ENCODE measurements at places on chromosomes 6 and 20. TPM values are rescaled to one million over a fixed set of nuclear protein-coding genes. Genes with fewer than 3 reads are reported as not detected.

DNA sequence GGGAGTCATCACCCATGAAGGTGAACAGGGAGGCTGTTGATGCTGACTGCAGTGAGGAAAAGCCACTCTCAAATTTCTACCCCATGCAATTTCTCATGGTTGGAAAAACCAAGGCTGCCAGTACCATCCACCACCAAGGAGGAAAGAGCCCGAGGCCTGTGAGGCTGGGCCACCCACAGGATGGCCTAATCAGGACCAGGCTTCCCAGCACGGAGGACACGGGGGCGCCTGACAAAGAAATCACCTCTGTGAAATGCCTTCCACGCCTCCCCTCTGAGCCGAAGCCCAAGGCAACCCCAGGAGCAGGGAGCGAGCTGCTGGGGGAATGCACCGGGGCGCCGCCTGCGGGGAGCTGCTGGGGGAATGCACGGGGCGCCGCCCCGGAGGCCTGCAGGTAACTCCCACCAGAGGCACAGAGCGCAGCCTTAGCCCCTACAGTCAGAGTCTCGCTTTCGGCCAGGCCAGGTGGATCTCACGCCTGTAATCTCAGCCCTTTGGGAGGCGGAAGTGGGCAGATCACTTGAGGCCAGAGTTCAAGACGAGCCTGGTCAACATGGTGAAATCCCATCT lies 26.9 kb downstream of the FOXF2 start:
- no peak overlapping the region for H3K4me3 ChIP-seq
- H3K36me3 ChIP-seq = no peaks in the 10 kb centered on the region
- H3K27me3 ChIP-seq = no peaks in the 10 kb centered on the region

GRCh38 chr6:3360727-3361045 lies 96.2 kb downstream of the SLC22A23 start:
- DNase-seq = no peak
- no peak overlapping the region for H3K4me3 ChIP-seq
- H3K27me3 ChIP-seq = no peaks in the 10 kb centered on the region
- H3K36me3 ChIP-seq = no peaks in the 10 kb centered on the region
- H3K27ac ChIP-seq = no peak overlapping the region
- H3K4me1 ChIP-seq = peaks cover 68% of the 10 kb centered on the region

GRCh38 chr6:39880594-39880993 lies 53.7 kb downstream of the MOCS1 start:
- H3K36me3 ChIP-seq = no peaks in the 10 kb centered on the region
- peaks cover 17% of the 10 kb centered on the region for H3K27me3 ChIP-seq
- no peak overlapping the region for H3K4me3 ChIP-seq
- DNase-seq = no peak
- H3K27ac ChIP-seq = no peak overlapping the region

DNA sequence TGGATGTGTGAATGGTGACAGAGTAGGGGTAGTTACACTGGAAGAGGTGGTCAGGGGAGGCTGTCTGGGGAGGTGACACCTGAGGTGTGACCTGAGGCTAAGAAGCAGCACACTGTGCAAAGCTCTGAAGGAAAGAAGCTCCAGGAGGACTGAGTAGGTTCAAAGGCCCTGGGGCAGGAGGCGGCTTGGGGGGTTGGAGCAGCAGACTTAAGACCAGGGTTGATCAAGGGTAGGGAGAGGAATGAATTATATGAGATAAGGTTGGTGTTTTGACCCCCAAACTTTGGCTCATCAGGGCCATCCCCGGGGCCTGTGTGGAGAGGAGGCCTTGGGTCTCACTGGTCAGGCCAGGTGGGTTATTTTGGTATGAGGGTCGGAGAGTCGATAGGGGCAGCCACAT lies 166.1 kb downstream of the GRM4 start:
- no peaks in the 10 kb centered on the region for H3K36me3 ChIP-seq
- H3K4me3 ChIP-seq = no peak overlapping the region
- no peaks in the 10 kb centered on the region for H3K27me3 ChIP-seq
- no peak for DNase-seq
- no peak overlapping the region for H3K27ac ChIP-seq

- H3K4me1 ChIP-seq = no peaks in the 10 kb centered on the region
- H3K27me3 ChIP-seq = peaks cover 27% of the 10 kb centered on the region
- DNase-seq = no peak
- no peak overlapping the region for H3K27ac ChIP-seq
- no peaks in the 10 kb centered on the region for H3K36me3 ChIP-seq
- no peak overlapping the region for H3K4me3 ChIP-seq
Observed at GRCh38 chr20:24836041-24836533, 113.0 kb upstream of the CST7 start.

GRCh38 chr6:37802810-37803209 lies 16.7 kb upstream of the ZFAND3 start:
- peaks cover 3% of the 10 kb centered on the region for H3K27me3 ChIP-seq
- H3K4me1 ChIP-seq = no peaks in the 10 kb centered on the region
- no peak for DNase-seq

DNA sequence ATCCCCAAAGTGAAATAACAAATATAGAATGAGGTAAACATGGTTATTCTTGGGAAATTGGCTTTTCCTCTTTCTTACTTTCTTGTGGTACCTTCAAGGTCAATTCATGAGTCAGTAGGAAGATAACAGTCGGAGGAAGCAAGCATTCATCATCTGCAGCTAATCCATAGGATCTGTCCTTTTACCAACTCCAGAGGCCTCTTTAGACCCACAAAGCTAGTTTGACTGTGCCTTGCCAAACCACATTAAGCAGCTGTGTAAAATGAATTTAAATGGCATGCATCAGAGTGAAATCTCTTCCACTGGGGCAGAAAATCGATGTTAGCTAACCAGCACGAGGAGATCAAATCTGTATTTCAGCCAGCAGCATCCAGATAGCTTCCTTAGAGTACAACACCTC lies 171.3 kb downstream of the TMEM242 start:
- DNase-seq = no peak
- no peak overlapping the region for H3K4me3 ChIP-seq
- no peaks in the 10 kb centered on the region for H3K36me3 ChIP-seq
- H3K27me3 ChIP-seq = no peaks in the 10 kb centered on the region

Gene GMPR
- 24.0 TPM for total RNA-seq

GRCh38 chr20:48769069-48769983 lies 58.5 kb downstream of the PREX1 start:
- H3K27ac ChIP-seq = no peak overlapping the region
- H3K27me3 ChIP-seq = no peaks in the 10 kb centered on the region
- no peak overlapping the region for H3K4me3 ChIP-seq
- H3K36me3 ChIP-seq = no peaks in the 10 kb centered on the region
- peaks cover 9% of the 10 kb centered on the region for H3K4me1 ChIP-seq

All from HCT116 (cell line).